Activated naive CD4-positive, alpha-beta T cell treated with anti-CD3 and anti-CD28 coated beads for 36 hours (primary cell): ENCODE measurements at places on chromosomes 11 and 22. TPM values are rescaled to one million over a fixed set of nuclear protein-coding genes. Genes with fewer than 3 reads are reported as not detected.

Gene KRTAP5-2
- not detected for total RNA-seq

Gene SCN3B
- total RNA-seq: not detected

Gene SYT9
- not detected for total RNA-seq

Gene PLCB3
- total RNA-seq: 4.4 TPM

Gene KCNJ1
- total RNA-seq: not detected

Gene PKNOX2
- not detected for total RNA-seq

DNA sequence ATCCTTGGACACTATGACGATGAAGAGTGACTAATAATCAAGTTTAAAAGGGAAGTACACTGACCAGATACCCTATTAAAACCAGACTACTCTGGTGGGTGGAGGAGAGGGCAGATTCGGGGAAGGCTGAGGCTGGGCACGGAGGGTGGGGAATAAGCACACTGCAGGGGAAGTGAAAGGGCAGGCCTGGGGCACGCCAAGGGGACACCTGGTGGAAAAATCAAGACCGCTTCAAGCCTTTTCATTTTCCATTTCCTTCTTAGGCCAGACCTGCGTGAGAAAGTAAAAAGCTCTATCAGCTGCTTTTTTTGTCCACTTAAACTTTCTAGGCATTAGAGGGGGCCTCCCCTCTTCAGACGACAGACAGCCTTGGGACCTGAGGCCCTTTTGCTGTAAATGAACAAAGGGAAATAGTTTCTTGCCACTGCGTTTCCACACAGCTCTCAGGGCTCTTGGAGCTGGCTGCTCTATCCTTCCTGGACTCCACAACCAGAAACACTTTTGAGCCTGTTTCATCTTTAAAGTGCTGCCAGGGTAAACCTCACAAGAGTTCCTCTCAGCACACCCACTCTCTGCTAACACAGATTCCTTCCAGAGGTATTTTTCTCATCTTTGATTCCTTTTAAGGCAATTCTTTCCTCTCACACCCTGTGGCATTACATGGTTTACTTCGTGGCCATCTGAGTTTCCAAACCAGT lies 25.0 kb upstream of the SERPIND1 start:
- no peak for DNase-seq

GRCh38 chr11:3959903-3960265 lies 104.4 kb downstream of the STIM1 start:
- DNase-seq: no peak

DNA sequence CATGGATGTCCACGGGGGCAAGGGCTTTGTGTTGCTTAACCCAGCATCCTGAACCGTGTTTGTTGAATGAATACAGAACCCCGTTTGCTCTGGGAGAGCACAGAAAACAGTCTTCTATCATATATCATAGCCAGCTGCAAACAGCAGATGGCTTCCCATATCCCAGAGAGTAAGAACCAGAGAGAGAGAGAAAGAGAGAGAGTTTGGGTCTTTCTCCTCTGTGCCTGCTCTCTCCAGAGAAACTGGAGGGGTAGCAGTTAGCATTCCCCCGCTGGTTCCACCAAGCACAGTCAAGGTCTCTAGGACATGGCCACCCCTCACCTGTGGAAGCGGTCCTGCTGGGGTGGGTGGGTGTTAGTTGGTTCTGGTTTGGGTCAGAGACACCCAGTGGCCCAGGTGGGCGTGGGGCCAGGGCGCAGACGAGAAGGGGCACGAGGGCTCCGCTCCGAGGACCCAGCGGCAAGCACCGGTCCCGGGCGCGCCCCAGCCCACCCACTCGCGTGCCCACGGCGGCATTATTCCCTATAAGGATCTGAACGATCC lies 440 bp upstream of the TIMP3 start:
- no peak for DNase-seq

DNA sequence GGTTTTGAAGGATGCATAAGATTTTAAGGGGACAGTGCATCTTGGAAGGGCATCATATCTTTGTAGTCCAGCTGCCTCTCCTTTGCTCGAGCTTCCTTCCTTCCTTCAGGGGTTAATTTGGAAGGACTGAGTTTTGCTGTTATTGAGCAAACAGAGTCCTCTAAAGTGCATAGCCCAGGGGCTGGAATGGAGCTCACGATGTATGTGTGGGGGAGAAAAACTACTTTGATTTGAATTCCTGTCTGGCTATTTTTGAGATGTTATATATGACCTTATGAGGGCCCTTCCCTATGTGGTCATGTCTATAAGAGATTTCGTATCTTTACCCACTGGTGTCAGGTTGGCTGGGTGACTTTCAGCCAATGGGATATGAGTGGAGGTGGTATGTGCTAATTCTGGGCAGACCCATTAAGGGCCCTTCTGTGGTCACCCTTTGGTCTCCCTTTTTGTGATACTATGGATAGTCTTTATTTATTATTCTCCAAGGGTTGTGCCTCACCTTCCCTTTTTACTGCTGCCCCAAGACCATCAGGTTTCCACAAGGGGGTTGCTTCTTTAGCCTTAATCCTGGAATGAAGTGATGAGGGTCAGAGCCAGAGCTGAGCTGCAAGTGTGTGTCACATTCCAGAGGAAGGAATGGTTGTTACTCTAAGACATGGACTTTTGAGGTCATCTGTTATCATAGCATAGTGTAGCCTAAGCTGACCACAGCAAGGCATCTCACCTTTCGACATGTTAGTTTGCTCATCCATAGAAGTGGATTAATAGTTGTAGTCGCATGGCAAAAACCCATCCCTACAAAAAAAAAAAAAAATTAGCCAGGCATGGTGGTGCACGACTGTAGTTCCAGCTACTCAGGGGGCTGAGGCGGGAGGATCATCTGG lies 54.6 kb downstream of the LRRC74B start:
- no peak for DNase-seq

- no peak for DNase-seq
These were observed 95.6 kb upstream of the CSNK2A3 start for GRCh38 chr11:11448626-11449025.

DNA sequence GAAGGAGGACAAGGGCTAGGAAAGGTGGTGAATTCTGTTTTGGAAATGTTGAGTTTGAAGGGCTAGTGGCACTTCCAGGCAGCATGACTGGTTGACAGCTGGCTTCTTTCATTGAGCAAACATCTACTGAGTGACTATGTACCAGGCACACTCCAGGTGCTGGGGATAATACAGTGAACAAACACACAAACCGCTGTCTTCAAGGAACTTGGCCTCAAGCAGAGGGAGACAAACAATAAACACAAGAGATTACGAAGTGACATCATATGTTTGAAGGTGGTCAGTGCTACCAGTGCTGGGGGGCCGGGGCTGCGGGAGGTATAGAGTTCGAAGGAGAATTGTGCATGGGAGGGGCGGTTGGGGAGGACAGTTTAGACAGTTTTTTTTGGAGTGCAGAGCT lies 197.0 kb upstream of the SORL1-AS1 start:
- no peak for DNase-seq

DNA sequence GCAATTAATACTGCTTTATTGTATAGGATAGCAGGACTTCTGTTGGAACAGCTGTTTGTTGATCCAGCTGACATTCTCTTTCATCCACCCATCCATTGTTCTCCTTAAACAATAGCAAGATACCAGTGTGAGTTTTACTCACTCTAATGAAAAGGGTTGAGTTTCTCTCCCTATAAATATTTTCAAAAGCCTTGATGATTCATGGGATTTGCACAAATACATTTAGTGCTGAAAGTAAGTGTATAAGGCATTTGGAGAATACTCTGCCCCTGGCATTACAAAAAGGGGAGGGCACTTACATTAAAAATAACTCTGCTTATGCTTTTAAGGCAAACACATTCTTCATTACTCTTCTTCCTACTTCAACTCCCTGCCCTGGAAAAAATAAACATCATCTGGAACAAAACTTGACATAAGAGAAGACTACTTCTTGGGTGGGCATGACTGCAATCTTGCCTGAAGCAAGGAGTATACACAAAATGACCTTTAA lies 634.9 kb downstream of the METTL15 start:
- no peak for DNase-seq

DNA sequence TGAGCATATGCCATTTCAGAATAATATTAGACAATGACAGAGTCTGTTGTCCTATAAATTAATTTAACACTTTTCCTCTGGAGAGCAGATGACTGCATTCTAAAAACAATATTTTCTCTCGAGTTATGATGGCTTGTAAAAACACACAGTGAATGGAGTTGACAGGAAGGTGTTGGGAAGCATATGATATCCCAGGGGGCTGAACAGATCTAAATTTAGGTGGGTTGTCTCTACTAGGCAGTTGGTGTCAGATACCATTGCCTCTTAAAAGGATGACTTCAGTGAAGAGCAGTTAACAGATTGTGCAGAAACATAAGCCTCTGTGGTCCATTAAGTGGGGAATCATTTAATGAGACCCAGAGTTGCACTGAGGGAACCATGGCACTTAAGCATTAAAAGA lies 30.7 kb downstream of the SVIP start:
- DNase-seq: no peak

- no peak for DNase-seq
These were observed 44.9 kb downstream of the NPAT start for GRCh38 chr11:108177570-108177969.

DNA sequence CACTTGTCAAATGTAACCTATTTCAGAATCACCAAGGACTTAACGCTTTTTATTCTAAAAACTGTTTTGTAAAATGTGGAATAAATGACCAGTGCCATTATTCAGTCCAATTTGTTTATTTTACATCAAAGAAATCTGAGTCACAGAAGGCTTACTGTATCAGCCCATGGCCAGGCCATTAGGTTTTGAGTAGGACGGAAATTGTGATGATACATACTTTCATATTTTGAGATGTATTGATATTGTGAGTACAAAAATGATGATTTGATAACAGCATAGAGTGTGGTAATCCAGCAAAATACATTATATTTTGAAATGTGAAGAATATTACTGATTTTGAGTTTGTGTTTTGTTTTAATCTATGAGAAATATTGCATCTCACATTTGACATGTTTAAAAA lies 81.1 kb downstream of the PIWIL3 start:
- DNase-seq: no peak

- peak; percentile 72 for DNase-seq
These were observed 9.8 kb downstream of the CD82 start for GRCh38 chr11:44575288-44575672.

DNA sequence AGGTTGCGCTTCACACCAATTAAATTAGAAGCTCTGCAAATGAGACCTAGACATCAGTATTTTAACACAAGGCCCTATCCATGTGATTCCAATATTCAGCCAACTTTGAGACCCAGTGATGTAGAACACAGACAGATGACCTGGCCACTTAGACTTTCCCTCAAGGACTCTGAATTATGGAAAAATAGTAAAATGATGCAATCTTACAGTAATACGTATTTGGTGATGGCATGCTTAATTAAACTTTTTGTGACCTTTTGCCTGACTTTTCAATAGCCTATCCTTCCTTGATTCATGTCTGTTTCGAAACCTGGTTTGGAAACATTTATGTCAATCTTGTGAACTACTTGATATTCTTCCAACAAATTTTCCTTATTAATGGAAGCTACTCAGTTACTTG lies 521.2 kb downstream of the KCNA4 start:
- DNase-seq: no peak

GRCh38 chr11:75816561-75817239 lies 1.7 kb downstream of the UVRAG start:
- DNase-seq: no peak

- no peak for DNase-seq
These were observed 63.2 kb downstream of the BTG4 start for GRCh38 chr11:111448831-111449557.

GRCh38 chr11:86218125-86219084 lies 26.1 kb upstream of the EED start:
- DNase-seq: peak; percentile 80

DNA sequence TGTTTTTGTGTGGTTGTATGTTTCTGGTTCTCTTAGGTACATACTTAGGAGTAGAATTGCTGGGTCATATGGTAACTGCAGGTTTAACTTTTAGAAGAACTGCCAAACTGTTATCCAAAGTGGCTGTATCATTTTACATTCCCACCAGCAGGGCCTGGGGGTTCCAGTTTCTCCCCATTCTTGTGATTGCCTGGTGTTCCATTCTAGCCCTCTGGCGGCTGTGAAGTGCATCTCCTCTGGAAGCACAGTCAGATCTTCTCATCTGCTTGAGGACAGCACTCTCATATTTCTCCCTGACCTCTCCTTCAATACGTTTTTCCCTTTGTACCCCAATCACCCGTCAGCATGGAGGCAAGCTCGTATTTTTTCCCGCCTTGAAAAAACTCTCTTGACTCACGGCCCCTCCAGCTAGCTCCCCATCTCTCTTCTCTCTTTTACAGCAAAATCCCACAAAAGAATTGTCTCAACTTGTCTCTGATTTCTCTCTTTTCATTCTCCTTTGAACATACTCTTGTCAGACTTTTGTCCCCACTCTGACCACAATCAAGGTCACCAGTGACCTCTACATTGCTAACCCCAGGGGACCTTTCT lies 56.8 kb upstream of the THY1 start:
- DNase-seq: no peak

DNA sequence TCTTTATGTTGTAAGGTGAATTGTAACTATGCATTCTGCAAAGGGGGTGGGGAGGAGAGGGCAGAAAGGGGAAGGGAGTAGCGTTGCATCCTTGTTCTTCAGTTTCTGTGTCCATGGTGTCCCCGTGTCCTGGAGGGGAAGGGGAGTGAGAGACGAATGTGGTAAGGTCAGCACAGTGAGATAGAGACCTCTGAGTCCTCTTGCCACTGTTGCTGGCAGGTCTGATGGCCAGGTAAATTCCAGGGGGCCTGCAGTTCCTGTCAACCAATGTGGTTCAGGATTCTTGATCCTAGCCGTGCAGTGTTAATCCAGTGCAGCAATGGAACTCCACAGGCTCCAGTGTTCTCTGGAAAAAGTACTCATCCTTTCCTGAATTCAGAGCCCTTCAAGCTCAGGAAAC lies 14.6 kb upstream of the ADSL start:
- no peak for DNase-seq

DNA sequence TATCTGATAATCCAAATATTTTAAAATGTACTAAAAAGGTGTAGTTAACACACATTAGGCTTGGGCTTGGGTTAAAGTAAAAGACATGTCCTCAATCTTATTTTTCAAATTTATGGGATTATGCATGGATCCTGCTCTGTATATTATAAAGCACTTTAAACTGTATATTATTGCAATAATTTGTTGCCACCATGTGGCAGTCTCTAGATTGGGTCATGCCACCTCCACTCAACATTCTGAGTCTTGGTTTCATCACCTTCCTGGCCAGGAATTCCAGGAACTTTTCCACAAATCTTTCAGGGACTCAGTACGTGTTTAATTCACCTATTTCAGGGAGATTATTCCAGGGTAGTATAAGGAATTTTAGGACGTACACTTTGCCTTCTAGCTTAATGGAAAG lies 695.5 kb downstream of the FAM181B start:
- DNase-seq: no peak

- no peak for DNase-seq
These were observed 197.0 kb downstream of the PGR start for GRCh38 chr11:100932474-100933100.
